ENCODE measurements at places on chromosomes 16 and 17. TPM values are rescaled to one million over a fixed set of nuclear protein-coding genes. Genes with fewer than 3 reads are reported as not detected.

GRCh38 chr16:85215478-85216118 is 103.3 kb upstream of the CIBAR2 start:
- no peaks in the 10 kb centered on the region for H3K36me3 ChIP-seq
- H3K4me3 ChIP-seq: no peak overlapping the region
- no peaks in the 10 kb centered on the region for H3K27me3 ChIP-seq
- H3K4me1 ChIP-seq: peaks cover 19% of the 10 kb centered on the region

DNA sequence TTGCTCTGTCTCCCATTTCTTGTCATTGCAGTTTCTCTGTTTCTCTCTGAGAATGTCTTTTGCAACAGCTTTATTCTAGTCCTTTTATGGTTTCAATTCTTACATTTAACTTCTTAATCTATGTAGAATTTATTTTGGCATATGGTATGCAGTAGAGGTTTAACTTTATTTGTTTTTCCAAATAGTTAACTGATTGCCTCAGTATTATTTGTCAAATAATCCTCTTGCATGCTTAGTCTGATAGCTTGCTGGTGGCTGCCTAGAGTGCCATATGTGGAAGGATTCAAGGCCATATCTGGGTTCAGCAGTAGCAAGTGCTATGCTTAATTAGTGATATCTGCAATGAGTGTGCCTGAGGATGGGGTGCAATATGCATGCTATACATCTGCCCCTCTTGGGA is 6.9 kb downstream of the SNTB2 start:
- no peak overlapping the region for H3K4me3 ChIP-seq
- no peak overlapping the region for H3K27ac ChIP-seq
- peaks cover 33% of the 10 kb centered on the region for H3K4me1 ChIP-seq
- H3K27me3 ChIP-seq: no peaks in the 10 kb centered on the region
- H3K36me3 ChIP-seq: no peaks in the 10 kb centered on the region
- no peak for DNase-seq

DNA sequence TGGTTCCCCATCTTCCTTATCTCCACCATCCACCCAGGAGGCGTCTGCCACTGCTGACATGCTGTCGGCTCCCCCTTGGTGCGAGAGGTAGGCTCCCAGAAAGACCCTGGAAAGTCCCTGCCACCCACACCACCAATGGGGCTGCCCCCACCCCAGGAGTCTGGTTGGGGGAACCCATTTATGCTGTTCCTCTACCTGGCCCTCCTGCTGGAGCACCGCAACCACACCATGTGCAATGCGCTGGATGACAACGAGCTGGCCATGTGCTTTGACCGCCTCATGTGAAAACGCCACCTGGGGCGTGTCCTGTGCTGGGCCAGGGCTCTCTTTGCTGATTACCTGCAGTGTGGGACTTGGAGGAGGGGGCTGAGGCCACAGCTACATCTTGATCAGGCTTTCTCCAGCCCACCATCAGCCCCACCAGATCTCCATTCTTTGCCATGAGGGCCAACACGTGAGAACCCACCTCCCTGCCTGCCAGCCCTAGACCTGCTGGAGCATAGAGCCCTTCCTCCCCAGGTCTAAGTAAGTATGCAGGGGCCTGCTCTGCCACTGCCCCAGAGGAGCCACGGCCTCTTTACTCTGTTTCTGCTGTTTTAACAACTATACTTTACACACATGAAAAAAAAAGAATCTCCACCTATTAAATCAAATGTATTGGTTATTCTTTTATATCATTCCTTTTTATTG is 7.9 kb upstream of the ALDH3A1 start:
- H3K36me3 ChIP-seq: no peaks in the 10 kb centered on the region
- H3K27ac ChIP-seq: no peak overlapping the region
- no peaks in the 10 kb centered on the region for H3K27me3 ChIP-seq
- H3K4me1 ChIP-seq: peaks cover 5% of the 10 kb centered on the region
- DNase-seq: no peak
- no peak overlapping the region for H3K4me3 ChIP-seq

DNA sequence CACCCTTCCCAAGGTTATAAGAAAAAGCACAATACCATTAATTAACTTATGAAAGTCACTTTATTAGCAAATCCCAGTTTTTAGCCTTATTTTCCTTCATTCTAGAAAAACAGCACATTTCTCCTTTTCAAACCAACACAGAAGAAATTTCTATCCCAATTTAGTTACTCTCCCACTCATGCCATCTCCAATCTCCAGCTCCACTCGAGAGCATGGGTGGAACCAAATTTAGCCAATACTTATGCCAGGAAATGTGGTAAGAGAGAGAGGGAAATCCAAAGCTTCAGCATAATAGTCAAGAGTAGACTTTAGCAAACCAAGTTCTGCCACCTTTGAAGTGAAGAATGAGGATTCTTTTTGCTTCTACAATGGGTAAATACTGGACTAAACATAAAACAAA is 288.8 kb downstream of the KIF2B start:
- H3K27ac ChIP-seq: no peak overlapping the region
- no peaks in the 10 kb centered on the region for H3K4me1 ChIP-seq
- no peak overlapping the region for H3K4me3 ChIP-seq
- no peak for DNase-seq
- no peaks in the 10 kb centered on the region for H3K36me3 ChIP-seq

DNA sequence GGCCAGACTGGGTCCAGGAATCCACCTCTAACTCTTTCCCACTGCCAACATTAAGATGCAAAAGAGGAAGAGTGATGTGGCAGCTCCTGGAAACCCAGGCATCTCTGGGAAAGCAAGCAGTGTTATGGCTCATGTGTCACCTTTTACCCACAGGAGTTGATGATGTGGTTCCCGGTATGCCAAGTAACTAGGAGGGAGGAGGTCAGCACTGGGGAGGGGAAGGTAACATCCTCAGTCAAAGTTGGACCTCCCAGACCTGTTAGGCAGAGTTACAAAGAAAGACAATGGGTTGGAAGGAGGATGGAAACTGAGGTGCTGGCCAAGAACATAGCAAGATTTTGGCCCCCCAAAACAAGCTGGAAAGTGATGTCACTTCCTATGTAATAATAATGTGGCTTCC is 11.4 kb downstream of the KRABD2 start:
- no peak overlapping the region for H3K27ac ChIP-seq
- no peaks in the 10 kb centered on the region for H3K4me1 ChIP-seq
- no peaks in the 10 kb centered on the region for H3K27me3 ChIP-seq
- no peak overlapping the region for H3K4me3 ChIP-seq

- DNase-seq: no peak
- no peaks in the 10 kb centered on the region for H3K4me1 ChIP-seq
- no peaks in the 10 kb centered on the region for H3K36me3 ChIP-seq
- no peak overlapping the region for H3K4me3 ChIP-seq
Observed at GRCh38 chr16:56270828-56271227, 79.5 kb downstream of the GNAO1 start.

DNA sequence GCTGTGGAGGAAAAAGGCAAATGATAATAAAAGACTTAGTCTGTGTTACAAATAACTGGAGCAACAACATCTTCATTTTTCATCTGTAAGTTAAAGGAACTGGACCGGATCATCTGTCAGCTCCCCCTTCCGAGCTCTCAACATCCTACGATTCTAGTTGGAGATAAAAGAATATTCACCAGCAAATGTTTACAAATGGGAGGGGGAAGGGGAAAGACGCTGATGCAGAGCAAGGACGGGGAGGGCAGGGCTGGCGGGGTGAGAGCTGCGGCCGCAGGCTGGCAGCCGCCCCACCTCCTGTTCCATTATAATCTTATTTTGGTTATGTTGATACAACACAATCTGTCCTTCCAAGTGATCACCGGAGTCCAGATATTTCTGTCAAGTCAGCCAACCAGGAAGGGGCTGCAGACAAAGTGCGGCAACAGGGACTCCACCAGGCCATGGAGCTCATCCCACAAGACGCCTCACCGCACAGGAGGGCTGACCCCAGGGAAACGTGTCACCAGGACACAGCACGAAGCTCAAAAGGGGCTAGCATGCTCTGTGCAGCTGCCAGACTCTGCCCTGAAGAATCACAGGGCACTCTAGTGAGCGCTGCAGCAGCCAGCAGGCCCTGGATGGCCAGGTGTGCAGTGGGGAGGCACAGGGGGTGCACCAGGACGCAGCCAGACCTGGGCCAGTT is 19.7 kb downstream of the FBXO31 start:
- no peak overlapping the region for H3K4me3 ChIP-seq
- no peak overlapping the region for H3K27ac ChIP-seq
- H3K27me3 ChIP-seq: no peaks in the 10 kb centered on the region
- peaks cover 24% of the 10 kb centered on the region for H3K4me1 ChIP-seq
- H3K36me3 ChIP-seq: peaks cover 23% of the 10 kb centered on the region
- no peak for DNase-seq

DNA sequence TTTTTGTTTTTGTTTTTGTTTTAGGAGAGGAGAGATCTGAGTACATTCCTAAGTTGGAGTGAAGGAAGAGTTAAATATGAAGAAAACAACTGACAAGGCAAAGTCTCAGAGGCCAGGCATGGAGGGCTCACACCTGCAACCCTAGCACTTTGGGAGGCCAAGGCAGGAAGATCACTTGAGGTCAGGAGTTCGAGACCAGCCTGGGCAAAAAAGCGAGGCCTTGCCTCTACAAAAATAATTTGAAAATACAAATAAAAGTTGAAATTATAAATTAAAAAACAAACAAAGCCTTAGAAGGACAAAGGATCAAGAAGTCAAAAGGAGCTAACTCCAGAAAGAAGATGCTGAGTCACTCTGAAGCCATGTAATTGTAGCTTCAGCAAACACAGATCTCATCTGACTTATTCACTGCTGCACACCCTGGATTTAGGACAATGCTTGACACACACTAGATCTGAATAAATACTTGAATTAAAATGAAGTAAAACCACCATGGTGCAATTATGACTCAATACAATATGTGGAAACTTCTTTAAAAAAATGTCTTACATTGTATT is 9.1 kb downstream of the CEP20 start:
- no peak for DNase-seq
- H3K4me1 ChIP-seq: peaks cover 6% of the 10 kb centered on the region
- H3K36me3 ChIP-seq: peaks cover 50% of the 10 kb centered on the region
- peak overlapping the region; percentile 6 for H3K27ac ChIP-seq
- H3K27me3 ChIP-seq: no peaks in the 10 kb centered on the region

ITGAE gene
- total RNA-seq: 24.2 TPM

TMIGD1 gene
- not detected for total RNA-seq

MARVELD3 gene
- 6.9 TPM for total RNA-seq

MYLK3 gene
- 0.43 TPM for total RNA-seq
